Activated T-helper 1 cell treated with anti-CD3 and anti-CD28 coated beads, Interleukin-2, amount 50 U/mL, for 16 hours (primary cell): ENCODE measurements at places on chromosomes 5 and 9.

- no peak for DNase-seq
Observed at GRCh38 chr5:177171961-177172360, 38.4 kb downstream of the NSD1 start.

DNA sequence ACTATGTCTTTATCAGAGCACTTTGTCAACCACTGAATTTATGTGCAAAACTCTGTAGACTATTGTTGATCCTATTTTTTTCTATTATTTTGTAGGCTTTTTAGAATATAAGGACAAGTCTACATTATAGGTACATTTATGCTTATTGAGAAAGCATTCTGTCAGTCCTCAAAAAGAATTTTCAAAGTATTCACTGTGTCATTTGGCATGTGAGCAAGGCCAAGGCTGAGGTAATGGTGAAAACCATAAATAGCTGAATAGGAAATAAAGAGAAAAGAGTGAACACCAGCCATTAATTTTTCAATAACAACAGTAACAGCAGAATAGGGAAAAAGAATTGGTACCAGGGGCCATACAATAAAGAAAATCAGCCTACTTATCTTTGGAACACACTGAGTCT lies 21.0 kb downstream of the SKIC3 start:
- DNase-seq: no peak

GRCh38 chr9:8637626-8638025 lies 838.0 kb upstream of the DMAC1 start:
- no peak for DNase-seq

DNA sequence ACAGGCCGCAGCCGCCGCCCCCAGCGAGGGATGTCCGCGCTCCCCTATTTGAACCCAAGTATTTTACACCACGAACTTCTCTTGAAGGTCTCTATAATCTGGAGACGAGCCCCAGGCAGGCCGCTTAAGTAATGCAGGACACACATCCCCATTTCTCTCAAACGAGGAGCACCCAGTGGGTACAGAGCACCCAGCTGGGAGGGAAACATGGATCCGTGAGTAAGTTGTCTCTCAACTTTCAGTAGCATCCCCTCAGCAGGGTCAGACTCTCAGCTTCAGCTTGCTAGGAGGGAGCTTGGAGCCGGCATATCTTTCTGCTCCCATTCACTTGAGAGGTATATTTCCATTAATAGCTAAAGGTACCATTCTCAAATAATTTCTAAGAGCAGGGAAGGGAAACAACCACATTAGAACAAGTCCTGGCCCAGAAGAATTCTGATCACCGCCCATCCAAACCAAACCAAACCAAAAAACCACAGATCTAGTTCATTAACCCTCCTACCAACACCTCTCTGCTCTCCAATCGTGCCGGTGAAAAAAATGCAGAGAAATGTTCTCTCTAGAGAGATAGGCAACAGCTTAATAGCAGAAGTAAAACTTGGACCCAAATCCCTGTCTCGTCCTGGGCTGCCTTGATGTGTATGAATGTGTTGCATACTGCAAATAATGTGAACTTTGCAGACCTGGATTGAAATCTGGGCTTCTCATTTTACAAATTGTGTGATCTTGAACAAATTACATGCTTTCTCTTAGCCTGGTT lies 910 bp downstream of the TDRD7 start:
- no peak for DNase-seq

DNA sequence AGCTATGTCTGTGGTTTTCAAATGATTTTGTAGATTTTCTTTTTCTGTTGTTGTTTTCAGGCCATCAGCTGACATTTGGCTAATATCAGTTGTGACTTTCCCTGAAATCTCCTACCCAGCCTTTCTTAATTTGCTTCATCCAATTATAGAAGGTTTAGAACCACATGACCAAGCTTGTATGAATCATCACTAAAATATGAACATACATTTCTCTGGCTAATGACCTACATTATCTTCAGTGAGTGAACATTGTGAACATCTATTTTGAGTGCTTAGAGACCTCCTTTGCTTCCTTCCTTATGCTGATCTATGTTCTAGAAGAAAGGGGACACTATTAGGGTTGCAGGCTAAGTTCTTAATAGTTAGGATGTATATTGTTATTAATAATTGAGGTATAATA lies 532.5 kb downstream of the RAB3C start:
- no peak for DNase-seq

DNA sequence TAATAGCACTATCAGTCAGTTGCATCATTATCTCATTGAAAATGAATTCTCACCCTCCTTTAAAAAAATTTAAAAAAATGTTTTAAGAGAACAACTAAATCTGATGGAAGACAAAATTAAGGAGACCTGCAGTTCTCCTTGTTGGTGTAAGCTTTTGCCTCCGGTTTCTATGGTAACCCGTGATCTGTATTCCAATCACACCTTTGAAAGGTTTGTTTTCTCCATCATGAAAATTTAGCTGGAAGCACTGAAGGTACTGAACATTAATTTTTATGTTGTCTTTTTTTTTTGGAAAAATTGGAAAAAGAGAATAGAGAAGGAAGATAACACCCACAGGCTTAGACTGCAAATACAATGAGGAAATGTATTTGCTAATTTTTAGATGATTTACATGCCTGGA lies 2.5 kb upstream of the BASP1 start:
- no peak for DNase-seq

- no peak for DNase-seq
Observed at GRCh38 chr5:154873791-154874331, 15.4 kb downstream of the CNOT8 start.

DNA sequence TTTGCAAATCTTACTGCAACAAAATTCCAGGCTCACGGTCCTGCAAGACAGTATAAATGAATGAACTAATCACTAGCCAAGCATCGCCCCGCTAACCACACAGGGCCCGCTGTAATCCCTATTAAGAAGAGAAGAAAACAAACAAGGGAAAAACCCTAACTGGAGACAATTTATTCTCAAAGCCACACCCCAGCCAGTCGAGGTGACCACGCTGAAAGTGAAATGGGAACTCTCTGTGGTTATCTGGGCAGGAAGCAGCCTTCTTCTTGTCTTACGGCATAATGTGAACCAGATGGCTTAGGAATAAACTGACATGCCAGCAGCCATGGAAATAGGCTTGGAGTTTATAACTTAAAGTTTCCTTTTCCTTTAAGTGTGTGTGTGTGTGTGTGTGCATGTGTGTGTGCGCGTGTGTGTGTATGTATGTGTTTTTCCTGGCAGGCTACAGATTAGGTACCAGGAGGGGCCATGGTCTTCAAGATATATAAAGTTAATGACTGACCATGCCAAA lies 120.2 kb downstream of the SEMA6A start:
- no peak for DNase-seq

- peak; percentile 41 for DNase-seq
Observed at GRCh38 chr9:126471084-126471624, 142.6 kb upstream of the LMX1B start.

- DNase-seq: no peak
Observed at GRCh38 chr9:132752877-132753592, 82.8 kb downstream of the GTF3C4 start.

GRCh38 chr5:123500471-123500870 lies 11.5 kb upstream of the CSNK1G3 start:
- no peak for DNase-seq

DNA sequence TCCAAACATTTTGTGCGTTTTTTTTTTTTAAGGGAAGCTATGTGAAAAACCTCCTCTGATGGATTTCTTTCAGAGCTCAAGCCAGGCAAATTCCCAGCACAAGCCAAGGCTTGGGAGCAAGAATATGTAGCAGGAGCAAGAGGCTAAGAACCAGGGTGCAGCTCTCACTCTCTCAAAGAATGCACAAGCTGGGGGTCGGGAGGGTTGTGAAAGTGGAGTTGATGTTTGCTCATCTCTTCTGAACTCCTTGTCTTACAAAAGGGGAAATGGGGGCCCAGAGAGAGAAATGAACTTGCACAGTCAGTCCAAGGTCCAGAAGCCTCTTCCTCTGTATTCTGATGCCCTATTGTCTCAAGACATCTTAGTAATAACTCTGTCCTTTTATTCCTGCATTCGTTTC lies 7.7 kb upstream of the TRAF1 start:
- no peak for DNase-seq

GRCh38 chr9:76561050-76561713 lies 102.2 kb downstream of the GCNT1 start:
- no peak for DNase-seq

GRCh38 chr9:128553728-128554127 lies 1.3 kb downstream of the SPTAN1 start:
- no peak for DNase-seq

DNA sequence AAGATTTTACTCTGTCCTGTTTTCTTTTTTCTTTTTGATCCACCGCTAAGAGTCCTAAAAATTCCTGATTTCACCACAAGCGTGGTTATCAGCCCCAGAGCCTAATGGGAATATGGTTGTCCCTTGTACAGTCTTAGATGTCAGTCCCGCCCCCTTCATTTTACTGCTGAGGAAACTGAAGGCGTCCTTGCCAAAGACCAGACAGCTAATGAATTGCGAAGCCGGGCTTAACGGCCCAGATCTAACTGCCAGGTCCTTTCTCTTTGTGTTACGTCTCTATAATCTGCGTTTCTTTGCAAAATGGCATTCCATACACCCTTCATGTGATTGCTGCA lies 497 bp downstream of the NSA2 start:
- no peak for DNase-seq

DNA sequence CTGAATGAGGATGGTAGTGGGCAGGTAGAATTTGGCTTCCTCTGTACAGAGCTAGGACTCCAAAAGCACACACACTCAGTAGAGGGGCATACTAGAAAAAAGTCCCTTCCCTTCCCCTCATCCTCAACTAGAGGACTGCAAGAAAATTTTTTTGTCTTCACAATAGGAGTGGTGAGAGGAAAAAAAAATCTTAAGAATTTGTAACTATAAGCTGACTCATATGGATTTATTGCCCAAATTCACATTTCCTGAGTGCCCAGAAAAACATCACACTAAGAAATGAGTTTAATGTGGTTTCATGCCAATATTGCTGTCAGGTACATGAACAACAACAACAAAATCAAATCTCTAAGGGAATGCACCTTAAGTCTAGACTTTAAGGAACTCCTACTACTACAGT lies 43.7 kb downstream of the RANBP6 start:
- no peak for DNase-seq

DNA sequence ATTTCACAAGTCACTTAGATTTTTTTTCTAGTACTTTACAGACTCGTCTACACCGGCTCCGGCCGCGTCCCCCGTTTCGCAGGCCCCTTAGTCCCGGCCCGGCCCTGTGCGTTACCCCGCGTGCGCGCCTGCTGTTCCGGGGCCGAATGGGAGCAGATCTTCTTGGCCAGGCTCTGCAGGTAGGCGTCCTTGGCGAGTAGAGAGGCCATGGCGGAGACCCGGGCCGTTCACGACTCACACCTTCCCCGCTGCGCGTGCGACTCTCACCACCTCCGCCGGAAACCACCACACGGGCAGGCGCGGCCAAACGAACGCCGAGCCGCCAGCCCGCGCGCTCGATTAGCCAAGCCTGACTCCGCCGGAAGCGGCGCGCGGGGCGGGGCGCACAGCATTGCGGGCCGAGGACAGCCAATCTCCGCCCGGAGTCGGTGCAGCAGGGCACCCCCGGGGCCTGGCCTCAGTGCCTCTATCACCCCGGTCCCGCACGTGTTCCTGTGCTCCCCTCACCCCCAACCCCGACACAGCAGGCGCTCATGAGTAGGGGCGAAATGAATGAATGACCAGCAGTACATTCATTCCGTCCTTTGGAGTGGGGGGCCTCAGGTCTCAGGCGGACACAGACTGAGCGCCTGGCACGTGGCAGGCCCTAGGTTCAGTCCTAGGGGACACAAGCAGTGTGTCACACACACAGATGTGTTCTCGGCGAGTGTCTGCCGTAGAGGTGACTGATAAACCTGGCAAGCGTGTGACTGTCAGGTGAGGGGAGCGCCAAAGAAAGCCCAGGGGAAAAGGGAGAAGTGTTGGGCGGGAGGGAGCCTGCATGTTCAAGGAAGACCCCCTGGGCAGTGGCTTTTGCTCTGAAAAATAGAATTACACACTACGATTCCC lies at the start of gene SURF6:
Gene SURF6, minus strand, starts transcription at position 265 of the 888 bp plus-strand sequence. Its CDS starts 56 bp downstream, at position 209.
- peak; percentile 93 for DNase-seq
